ENCODE measurements at places on chromosomes 1 and 21.
A peak's percentile ranks its signal among the peaks of the same experiment; 100 is the strongest.

- peak; percentile 51 for DNase-seq
Observed at GRCh38 chr1:221725735-221726672, 15.9 kb downstream of the DUSP10 start.

GRCh38 chr1:109470245-109470644, 3.9 kb downstream of the SYPL2 start:
- DNase-seq: no peak

- no peak for DNase-seq
Observed at GRCh38 chr1:1345860-1346500, 3.2 kb downstream of the DVL1 start.

DNA sequence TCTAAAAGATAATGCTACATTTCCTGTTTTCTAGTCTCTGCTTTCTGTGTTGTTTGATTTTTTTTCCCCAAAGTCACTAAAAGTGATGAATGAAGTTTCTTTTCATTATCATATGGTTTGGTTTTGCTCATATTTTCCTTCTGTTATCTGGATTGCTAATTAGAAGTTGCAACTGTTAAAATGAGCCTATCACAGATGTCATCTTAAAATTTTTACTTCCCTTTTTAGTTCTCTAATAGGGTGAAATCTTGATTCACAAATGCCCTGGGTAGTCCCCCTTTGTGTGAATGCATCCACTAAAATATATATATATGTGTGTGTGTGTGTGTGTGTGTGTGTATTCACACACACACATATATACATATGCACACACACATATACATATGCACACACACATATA, 144.1 kb downstream of the GREM2 start:
- DNase-seq: no peak

DNA sequence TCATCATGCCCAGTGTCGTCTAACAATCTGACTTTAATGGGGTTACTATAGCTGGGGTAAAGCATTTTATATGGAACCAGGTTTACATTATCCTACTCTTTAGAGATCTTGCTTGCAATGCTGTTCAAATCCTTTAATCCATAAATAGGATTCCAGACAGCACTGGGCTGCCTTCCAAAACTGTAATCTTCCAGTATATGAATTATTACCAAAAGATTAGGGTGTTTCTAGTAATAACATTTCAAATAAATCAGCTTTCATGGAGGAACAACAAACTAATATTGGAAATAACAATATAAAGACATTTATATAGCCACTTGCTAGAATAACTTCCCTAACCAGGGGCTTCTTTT, 88.6 kb upstream of the PLXNA2 start:
- DNase-seq: no peak

GRCh38 chr1:211155040-211155439, 21.1 kb upstream of the KCNH1 start:
- DNase-seq: no peak

- DNase-seq: peak; percentile 88
Observed at GRCh38 chr1:162538815-162539431, 22.6 kb upstream of the UAP1 start.

GRCh38 chr1:156754219-156754618, 2.7 kb upstream of the HDGF start:
- DNase-seq: no peak

GRCh38 chr1:16061266-16061665, 12.2 kb downstream of the FAM131C start:
- DNase-seq: no peak

DNA sequence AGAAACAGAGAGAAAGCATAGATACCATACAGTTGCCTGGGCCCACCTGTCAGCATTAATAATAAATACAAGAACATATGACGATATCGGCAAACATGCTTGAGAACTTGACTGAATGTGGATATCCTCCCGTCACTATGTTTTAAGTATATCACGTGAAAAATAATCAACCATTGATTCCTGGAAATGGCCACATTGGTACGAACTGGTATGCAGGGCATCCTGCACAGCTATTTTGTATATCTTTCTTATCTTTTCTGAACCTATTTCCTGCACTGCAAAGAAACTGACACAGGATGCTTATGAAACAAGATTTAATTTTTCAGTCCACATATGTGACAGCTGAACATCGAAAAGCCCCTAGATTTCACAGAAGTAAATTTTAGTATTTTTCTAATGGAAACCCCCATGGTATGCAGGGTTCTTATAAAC, 22.8 kb upstream of the RGS1 start:
- DNase-seq: no peak

GRCh38 chr1:216883518-216883917, 160.3 kb upstream of the ESRRG start:
- DNase-seq: no peak

GRCh38 chr1:106022312-106022902, 1034.1 kb upstream of the PRMT6 start:
- DNase-seq: peak; percentile 18

- no peak for DNase-seq
Observed at GRCh38 chr1:19802269-19802668, 2.6 kb upstream of the TMCO4 start.

DNA sequence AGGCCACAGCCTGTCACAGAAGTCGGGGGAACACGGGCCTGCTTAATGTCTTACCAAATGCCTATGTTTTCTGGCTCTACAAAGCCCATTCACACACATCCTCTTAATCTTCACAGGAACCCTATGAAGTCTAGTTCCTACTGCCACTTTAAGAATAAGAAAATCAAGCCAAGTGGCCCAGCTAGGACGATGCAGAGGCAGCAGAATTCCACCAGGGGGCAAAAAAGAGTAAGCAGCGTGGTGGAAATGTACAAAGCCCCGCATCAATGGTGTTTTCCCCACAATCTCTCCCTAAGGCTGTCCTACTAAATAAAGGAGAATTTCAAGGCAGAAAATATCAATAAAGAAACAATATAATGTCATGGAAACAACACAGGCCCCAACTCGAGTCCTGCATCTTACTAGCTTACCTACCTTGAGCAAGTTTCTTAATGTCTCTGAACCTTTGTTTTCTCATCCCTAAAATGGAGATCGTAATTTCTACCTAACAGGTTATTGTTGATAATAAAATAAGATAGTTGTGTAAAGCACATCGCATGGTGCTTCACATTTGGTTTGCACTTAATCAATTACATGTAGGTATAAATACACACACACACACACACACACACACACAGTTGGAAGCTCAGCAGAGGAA, 21.4 kb downstream of the SEC16B start:
- peak; percentile 77 for DNase-seq

- no peak for DNase-seq
Observed at GRCh38 chr1:230044729-230045128, 22.3 kb upstream of the GALNT2 start.

- DNase-seq: no peak
Observed at GRCh38 chr21:45982758-45983648, 1.4 kb downstream of the COL6A1 start.

DNA sequence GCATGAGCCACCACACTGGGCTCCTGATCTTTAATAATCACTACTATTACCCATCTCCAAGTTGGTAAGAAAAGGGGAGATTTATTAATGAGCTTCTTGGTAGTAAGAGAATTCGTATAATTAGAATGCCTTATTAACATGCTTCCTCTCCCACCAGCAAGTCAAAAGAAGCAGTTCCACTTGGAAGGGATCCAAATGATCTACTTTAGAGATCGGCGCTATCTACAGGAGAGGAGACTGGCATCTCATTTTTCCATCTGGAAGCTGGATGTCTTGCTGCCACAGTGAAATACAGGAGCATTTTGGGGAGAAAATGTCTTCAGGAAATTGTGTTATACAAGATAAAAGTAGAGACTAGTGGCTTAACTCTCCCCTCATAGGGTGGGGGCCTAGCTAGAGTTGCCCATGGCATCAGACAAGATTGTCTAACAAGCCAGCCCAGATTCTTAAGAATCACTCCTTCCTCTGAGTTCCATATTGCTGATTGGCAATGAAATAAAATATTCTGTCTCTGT, 33.6 kb upstream of the CAMSAP2 start:
- DNase-seq: no peak

DNA sequence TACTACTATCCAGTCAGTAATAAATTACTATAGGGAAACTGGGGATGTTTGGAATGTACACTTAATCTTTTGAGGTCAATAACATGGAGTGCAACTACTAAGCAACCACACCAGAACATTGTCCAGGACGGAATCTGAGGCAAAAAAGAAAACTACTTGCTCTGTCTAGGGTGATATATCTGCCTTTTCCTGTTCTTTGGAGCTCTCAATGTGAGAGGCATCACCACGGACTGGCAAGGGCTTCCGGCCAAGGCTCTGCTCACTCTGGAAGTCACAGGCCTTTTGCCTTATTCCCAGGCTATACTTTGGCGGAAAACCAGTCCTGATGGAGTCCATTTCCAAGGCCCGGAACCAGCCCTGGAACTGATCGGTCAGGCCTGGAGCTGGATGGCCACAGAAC, 94.2 kb downstream of the DTL start:
- no peak for DNase-seq

DNA sequence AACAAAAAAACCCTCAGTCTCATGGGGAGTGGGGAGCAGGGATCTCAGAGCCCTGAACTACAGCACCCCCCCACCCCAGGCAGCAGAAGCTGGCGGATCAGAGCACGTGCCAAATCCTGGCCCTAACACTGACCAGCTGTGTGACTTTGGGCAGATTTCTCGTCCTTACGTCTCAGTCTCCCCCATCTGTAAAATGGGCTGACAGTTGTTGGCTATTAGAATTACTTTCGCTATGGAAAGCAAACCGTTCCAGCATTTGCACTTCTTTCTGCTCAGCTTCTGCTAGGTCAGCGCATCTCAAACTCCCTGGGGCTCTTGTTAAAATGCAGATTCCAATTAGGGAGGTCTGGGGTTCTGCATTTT, 15.5 kb downstream of the TNFRSF8 start:
- no peak for DNase-seq

GRCh38 chr1:36576551-36577110, 93.9 kb upstream of the CSF3R start:
- DNase-seq: no peak

DNA sequence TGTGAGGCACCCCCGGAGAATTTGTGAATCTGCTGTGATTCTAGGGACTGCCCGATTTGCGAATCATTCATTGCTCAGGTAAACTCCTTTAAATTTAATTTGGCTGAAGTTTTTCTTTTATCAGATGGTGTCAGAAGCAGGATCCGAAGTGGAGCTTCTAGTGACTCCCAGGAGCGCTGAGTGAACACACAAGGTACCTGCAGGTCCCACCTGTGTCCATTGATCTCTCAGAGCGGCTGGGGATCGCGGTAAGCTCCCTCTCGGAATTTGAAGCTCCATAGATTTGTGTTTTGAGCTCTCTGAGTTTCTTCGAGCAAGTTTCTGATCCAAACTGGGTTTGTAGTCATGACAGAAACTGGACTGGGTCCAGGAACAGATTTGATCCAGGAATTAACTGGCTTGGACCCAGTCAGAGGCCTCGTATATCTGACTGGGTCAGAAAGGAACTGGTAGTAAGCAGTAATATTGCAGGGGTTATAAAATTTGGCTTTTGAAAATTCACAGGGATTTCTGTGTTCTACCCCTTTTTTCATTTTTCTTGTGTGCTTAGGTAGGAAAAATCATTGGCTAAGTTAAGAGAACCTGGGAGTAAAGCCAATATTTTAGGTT, 56.2 kb upstream of the EDEM3 start:
- no peak for DNase-seq

- DNase-seq: no peak
Observed at GRCh38 chr1:60130703-60131102, 57.1 kb upstream of the C1orf87 start.

GRCh38 chr1:151157067-151157531, 650 bp downstream of the TNFAIP8L2 start:
- no peak for DNase-seq

DNA sequence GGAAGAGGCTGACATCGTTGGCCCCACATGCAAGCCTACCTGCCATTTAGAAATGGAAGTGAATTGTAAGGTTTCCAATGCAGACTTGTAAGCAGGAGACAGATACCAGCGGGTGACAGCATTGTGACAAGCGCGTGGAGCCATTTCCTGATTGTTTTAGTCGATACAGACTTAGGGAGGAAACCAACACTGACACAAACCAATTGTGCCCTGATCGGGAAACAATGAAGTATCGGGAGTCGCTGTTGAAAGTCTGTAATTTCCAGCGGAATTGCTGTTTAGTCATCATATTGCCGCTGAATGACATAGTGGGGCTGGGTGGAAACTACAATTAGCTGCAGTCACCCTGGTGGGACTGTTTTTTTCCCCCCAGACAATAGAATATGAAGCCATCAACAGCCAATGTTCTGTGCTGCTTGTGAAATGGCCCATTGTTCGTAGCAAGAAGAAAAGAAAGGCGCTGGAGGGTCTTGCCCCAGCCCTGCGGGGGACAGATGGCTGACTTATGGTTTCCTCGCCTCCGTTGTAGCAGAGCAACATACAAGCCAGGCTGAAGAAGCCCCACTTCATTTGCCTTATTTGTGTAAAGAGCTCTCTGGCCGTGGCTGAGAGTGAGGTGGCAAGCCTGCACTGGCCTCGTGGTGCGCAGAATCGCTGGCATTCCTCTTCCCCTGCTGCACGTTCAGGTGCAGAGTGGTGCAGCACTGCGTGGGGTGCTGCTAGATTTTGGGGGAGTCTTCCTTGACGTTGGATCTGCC, 462.7 kb downstream of the CAMTA1 start:
- no peak for DNase-seq

- DNase-seq: no peak
Observed at GRCh38 chr1:21124846-21125245, 51.9 kb downstream of the EIF4G3 start.

GRCh38 chr1:74952786-74953185, 181.4 kb upstream of the LHX8 start:
- DNase-seq: no peak

DNA sequence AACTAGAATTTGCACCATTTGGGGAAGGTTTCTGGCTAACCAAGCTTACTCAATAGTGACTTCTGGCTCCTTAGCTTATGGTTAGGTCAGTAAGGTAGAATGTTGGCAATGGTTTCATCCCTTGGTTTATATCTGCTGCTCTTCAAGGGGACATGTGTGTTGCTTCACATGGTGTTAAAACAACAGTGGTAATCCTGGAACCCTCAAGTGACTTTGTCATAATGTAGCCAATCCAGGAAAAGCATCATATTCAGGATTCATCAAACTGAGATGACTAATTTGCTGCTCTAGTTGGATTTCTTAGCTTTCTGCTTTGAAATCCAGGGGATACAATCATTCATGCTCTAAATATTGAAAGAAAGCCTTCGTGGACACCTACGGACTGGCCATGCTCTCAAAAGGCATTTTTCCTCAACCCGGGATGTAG, 108.7 kb downstream of the RGL1 start:
- DNase-seq: no peak

- DNase-seq: no peak
Observed at GRCh38 chr1:16246961-16247360, 10.0 kb upstream of the CPLANE2 start.

DNA sequence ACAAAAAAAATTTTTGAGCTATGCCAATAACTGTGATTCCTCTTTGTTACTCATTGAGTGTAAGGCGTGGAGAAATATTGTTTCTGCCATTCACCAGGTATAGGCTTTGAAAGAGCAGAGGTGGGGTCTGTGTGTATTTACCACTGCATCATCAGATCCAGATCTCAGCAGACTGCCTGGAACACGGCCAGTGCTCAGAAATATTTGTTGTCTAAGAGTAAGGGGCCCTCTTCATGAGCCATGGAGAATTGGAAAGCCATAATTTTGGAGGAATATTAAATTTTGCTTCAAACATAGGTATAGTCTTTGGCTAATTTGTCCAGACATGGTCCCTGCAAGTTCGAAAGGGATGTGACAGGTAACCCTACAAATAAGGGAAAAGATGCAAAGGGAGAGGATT, 231.3 kb upstream of the IRF2BP2 start:
- DNase-seq: no peak

Measured in ACHN (cell line).